Effector memory CD4-positive, alpha-beta T cell (primary cell): ENCODE measurements at places on chromosomes 7 and 10.

- no peak for DNase-seq
These were observed 188.0 kb downstream of the KCND2 start for GRCh38 chr7:120460949-120461348.

DNA sequence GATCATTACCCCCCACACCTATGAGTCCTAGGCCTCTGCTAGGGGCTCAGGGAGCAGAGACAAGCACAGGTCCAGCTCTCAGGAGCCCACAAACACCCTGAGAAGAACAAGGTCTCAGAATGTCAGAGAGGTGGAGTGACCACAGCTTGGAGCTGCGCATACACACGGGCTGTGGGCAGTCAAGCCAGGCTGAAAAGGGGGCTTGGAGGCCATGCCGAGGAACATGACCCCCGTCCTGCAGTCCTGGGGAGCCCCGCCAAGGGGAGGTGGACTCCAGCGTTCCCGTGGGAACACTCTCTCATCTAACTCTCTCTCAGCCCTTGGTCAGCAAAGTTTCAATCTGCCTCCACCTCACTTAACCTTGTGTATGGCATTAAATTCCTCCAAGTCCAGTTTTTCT, 7.8 kb upstream of the MMP21 start:
- DNase-seq = no peak

DNA sequence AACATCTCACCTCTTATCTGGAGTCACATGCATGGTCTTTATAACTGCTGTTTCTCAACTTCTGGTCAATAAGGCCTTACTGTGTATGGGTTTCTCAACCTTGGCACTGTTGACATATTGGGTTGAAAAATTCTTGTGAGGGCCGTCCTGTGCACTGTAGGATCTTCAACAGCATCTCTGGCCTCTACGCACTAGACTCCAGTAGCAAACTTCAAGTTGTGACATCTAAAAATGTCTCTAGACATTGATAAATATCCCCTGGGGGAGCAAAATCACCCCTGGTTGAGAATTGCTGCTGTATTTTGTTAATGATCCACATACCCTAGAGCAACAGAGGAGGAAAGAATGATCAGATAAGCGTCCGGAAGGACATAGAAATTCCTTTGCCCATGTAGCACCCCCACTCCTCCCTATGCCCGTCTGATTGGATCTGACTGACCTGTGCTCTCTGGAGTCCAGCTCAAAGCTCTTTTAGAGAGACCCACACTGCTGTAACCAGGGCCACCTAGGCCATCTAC, 423.5 kb upstream of the ZMIZ1 start:
- DNase-seq = no peak

GRCh38 chr7:47967708-47968107, 11.7 kb downstream of the HUS1 start:
- no peak for DNase-seq

GRCh38 chr10:44647877-44648542, 263.1 kb upstream of the CXCL12 start:
- DNase-seq = no peak

DNA sequence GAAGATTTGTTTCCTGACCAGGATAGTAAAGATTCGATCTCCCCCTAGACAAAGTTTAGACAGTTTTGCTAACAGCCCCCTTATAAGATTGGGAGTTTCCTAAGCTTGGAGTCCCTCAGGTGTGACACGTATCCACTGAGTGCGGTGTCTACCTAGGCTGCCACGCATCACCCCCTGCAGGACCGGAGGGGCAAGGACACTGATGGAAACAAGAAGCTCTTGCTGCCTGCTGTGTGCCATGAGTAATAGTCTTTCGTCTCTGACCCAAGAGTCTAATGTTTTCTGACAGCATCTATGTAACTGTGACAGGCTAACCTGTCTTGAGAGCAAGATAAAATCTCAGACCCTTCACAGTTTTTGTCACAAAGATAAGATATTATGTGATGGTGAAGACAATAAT, 173.5 kb downstream of the SEMA3E start:
- no peak for DNase-seq

GRCh38 chr7:121352323-121352722, 23.5 kb downstream of the WNT16 start:
- DNase-seq = no peak

GRCh38 chr7:71482284-71482683, 350.3 kb downstream of the GALNT17 start:
- no peak for DNase-seq

DNA sequence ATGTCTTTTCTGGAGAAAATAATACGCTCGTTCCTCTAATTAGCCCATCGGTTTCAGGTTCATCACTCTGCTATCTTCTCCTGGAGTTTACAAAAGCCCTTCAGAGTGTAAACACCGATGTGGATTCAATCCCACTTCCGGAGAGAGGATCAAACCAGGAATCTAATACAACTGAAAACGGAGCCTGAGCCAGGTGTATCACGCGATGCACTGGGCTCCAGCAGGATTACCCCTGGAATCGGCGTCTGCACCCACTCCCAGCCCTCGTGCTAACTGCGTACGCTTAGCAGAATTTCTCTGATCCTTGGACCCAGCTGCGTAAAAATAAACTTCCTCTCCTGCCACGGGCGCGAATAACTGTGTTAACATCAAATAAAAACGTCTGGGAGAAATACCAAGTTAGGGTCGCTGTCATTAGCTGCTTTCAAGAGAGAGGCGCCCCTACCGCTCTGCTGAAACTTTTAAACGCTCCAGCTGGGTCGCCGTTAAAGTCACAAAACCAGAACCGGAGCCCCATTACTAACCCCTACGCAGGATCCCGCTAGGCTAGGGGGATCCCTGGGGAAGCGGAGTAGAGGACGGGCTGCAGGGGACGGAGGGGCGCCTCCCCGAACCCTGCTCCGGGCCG, 502 bp downstream of the ZNF3 start:
- no peak for DNase-seq

GRCh38 chr7:30771880-30772425, 736 bp downstream of the MINDY4 start:
- DNase-seq = no peak

DNA sequence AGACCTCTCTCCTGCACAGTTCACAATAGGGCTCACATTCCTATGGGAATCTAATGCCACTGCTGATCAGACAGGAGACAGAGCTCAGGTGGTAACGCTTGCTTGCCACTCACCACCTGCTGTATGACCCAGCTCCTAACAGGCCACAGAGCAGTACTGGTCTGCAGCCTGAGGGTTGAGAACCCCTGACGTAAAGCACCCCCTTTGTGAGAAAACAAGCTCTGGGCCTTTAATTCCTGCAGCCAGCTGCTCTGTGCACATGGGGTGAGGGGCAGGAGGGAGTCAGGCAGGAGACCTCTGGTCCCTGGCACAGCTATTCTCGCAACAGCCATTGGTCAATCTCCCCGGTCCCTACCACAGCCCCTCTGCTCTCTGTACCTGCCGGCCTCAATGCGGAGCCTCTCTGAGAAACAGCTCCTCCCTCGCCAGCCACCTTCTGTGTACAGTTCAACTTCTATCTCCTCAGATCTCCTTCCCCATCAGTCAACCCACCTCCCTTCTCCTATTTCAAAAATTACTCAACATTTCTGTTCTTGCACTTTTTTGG, 102.0 kb downstream of the LANCL2 start:
- DNase-seq = no peak

GRCh38 chr7:4077980-4078379, 604.1 kb upstream of the FOXK1 start:
- DNase-seq = no peak

GRCh38 chr7:117041007-117041406, 87.7 kb downstream of the ST7 start:
- no peak for DNase-seq

GRCh38 chr10:8053446-8054243, 843 bp upstream of the GATA3 start:
- peak; percentile 89 for DNase-seq

GRCh38 chr7:51324206-51324898, 7.7 kb upstream of the COBL start:
- no peak for DNase-seq

GRCh38 chr10:16854623-16855022, 37.4 kb upstream of the RSU1 start:
- no peak for DNase-seq

DNA sequence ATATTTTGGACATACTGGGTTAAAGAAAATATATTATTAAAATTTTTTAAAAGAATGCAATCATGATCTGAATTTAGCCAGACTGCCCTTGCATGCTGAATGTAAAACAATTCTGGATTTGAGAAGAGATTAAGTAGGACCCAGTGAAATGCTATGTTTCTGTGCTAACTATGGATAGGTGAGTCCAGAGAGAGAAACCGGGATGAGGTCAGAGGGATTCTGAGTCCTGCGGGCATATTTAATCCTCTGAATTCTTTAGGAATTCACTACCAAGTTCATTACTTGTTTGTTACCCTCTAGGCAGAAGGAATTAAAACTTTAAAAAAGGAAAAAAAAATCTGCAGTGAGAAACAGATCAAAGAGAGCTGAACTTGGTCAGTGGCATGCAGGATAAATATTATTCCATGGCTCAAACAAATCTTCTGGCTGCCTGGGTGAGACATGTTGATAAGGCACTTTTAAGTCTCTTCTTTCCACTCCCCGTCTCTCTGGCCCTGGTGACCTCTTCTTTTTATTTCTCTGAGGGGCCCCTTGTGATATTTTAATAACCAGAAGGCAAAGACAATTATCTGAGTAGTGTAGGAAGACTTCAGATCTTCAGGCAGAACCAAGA, 50.2 kb upstream of the LYZL1 start:
- no peak for DNase-seq

GRCh38 chr7:29957521-29958310, 31.9 kb downstream of the SCRN1 start:
- DNase-seq = no peak

- no peak for DNase-seq
These were observed 224.0 kb upstream of the ZNF32 start for GRCh38 chr10:43872644-43873043.

GRCh38 chr10:132523561-132524442, 13.8 kb upstream of the INPP5A start:
- no peak for DNase-seq

DNA sequence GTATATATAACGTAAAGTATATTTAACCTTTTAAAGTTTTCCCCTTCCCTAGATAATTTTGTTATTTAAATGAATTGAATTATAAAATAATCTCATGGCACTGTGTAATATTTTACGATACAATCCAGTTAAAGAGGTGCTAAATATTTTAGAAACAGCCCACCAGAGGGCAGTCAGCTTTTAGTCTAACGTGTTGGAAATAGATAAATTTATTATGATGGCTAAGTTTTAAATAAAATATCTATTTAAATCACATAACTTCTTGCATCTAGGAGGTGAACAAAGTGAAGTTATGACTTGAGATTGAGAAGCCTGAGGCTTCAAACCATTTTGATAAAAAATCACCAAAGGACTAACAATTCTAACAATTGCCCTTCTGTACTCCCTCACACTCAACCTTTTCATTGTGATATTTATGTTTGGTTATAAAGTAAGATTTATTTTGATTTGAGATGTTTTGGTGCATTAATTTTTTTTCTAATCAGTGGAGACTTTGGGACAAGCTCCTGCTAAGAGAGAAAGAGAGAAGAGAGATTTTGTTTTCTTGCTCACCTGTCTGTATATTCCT, 171.5 kb upstream of the SP4 start:
- peak; percentile 4 for DNase-seq

DNA sequence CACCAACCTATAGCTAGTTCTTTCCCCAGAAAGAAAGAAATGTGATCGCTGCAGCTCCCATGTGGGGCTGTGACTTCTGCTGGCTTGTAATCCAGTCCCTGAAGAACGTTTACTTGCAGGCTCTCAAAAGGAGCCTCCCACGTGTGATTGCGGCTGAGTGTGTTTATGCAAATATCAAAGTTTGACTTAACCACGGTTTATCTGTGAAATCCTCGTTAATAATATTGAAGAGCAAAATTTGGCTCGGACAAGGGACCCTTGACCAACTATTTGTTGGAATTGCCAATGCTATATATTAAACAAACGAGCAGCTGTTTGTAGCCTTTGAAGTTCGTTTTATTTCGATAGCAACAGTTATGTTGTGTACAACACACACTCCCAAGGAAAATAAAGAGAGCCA, 470.1 kb upstream of the NRP1 start:
- DNase-seq = no peak

GRCh38 chr7:70614237-70615045, 517.5 kb upstream of the GALNT17 start:
- DNase-seq = no peak

GRCh38 chr10:2358586-2358985, 621.3 kb upstream of the ADARB2 start:
- DNase-seq = no peak

GRCh38 chr10:10903620-10904019, 114.1 kb upstream of the CELF2 start:
- no peak for DNase-seq

GRCh38 chr10:72310636-72311035, 36.9 kb downstream of the DDIT4 start:
- DNase-seq = no peak

DNA sequence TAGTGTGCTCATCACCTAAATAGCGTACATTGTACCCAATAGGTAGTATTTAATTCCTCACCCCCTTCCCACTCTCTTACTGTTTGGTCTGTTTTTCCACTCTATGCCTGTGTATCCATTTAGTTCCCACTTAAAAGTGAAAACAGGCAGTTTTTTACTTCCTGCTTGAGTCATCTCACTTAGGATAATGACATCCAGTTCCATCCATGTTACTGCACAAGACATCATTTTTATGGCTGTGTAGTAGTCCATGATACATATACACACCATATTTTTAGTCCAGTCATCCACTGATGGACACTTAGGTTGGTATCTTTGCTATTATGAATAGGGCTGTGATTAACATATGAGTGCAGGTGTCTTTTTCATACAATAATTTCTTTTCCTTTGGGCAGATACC, 10.1 kb downstream of the STK17A start:
- DNase-seq = no peak

DNA sequence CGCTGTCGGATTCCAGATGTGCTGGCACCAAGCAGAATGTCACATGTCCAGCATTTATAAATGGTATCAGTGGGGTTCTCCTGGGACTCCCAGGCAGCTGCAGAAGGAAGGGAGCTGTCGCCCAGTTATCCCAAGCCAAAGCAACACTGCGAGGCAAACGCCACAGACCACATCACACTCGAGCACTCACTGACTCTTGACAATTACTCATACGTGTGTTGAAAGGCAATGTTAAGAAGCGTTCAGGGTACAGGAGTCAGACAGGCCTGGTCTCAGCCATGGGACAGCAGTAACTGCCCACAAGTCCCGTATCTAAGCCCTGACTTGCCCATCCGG, 113.4 kb downstream of the DIP2C start:
- no peak for DNase-seq

- no peak for DNase-seq
These were observed 19.6 kb upstream of the AGAP5 start for GRCh38 chr10:73717556-73717955.

DNA sequence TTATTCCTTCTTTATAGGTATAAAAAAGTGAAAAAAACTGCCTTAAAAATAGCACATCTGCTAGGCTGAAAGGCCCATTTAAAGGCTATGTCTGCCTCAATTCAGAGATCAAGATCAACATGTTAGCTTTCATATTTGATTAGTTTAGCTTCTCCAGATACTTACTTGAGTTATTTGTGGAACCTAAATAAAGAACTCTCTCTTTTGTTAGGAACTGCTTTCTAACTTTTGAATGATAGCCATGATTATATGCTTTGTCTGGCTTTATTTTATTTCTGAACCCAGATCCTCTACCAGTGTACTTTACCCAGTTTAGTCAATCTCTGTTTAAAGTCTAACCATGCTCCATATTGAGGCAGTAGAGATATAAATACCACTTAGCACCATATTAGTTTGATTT, 515.5 kb upstream of the SEMA3D start:
- no peak for DNase-seq

GRCh38 chr10:91621483-91622113, 11.3 kb downstream of the PPP1R3C start:
- no peak for DNase-seq
